ENCODE measurements at places on chromosomes 7 and 10.

- DNase-seq: no peak
Observed at GRCh38 chr10:28929942-28930341, 252.6 kb downstream of the BAMBI start.

DNA sequence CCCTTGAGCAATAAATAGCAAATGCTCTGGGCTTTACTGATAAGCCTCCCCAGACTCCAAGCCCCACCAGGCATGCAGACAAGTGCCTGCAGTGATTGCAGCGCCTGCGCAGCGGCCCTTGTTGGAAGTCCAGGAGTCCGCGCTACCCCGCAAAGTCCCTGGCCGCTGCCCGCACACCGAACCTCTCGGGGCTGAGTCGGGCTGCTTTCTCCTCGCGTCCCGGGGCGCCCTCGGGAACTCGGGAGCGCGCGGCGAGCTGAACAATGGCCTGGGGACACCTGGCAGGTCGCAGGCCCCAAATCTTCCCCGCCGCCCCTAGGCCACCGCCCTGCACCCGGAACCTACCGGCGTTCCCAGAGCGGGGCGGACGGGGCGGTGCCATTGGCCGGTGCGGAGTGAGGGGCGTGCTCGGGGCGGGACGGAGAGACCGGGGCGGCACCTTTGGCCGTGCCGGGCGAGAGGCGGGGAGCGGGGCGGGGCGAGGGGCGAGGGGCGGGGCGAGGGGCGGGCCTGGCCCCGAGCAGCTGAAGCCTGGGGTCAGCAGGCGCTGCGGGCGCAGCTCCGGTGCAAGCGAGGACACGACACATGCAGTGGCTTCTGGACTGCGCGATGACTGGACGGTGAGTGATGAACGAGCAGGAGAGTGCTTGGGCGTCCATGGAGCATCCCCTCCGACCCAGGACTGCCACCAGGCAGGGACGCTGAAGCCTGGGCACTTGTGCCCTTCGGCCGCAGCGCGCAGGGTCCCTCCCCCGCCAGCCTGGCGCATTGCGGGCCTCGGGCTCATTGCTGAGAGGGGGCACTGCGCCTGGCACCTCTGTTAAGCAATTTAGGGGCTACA is at the start of gene RASSF4:
Gene RASSF4 (plus strand): TSS at position 556 of the 841 bp plus-strand sequence. CDS start 10,401 bp downstream, outside the sequence.
- DNase-seq: peak; percentile 90

- DNase-seq: no peak
Observed at GRCh38 chr10:25631471-25631870, 302.6 kb upstream of the MYO3A start.

DNA sequence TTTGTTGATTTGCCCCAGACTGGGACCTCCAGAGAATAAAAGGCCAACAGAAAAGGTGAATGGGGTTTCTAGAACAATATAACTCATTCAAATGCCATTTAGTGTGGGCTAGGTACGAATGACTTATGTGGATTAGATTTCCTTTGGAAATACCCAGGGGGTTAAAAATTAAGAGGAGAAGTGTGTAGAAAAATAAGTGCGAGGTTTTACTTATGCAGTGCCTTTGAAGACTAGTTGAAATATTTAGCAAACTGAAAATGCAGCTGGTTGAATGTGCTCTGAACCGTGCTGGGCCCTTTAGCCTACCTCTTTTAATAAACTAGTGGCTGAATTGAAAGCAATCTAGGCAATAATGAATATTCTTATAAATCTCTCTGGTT is 180.6 kb downstream of the LRMDA start:
- DNase-seq: no peak

DNA sequence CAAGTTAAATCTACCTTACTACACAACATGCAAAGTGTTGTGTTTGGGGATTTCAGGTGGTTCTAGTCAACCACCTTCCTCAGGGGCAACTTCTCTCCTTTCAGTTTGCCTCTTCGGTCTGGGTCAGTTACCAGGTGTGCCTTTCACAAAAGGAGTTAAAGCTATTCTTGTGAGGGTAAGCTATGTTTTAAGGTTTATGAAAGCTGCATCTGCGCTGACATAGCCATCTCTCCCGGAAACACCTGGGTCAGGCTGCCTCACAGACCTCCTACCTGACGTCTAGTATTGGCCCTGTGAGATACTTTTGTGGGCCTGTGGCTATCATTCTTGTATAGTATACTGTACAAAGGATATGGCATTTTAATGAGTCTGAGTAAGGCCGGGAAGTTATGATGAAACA is 67.7 kb upstream of the ITGA8 start:
- no peak for DNase-seq

DNA sequence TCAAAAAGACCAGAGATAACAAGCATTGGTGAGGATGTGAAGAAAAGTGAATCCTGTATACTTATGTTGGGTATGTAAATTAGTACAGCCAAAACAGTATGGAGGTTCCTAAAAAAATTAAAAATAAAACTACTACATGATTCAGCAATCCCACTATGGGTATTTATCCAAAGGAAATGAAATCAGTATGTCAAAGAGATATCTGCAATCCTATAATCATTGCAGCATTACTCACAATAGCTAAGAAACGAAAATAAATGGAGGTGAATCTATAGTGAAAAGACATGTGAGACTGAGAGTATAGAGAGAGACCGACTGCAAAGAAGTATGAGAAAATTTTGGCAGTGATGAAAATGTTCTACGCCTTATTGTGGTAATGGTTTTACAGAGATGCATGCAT is 139.2 kb upstream of the TMEM168 start:
- no peak for DNase-seq

GRCh38 chr10:97393034-97393573 is 8.0 kb downstream of the RRP12 start:
- no peak for DNase-seq

DNA sequence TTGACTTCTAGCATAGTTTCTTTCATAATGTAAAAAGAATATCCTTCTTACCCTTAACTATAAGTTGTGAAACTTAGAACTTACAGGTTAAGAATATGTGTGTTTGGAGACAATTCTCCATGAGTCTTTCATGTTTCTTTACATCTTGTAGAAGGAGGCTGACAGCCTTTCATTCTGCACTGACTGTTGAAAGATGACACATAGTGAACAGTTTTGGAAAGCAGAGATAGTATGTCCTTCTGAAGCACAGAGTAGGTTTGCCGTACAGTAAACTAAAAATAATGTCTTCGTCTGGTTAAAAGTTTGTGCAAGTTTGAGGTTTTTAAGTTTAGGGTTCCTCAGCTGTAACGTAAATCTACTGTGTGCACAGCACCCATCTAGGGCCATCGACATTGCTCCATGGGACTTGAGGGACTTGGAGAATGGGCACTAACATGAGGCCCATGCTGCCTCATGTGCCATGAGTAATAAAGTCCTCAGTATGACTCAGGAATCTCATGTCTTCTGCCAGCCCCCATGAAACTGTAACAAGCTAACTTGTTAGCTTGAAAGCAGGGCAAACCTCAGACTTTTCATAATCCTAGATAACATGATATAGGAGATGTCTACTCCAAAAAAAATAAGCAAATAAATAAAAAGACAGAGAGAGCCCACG is 24.5 kb upstream of the ELAPOR2 start:
- no peak for DNase-seq

- no peak for DNase-seq
Observed at GRCh38 chr10:26291721-26292480, 75.3 kb downstream of the GAD2 start.
